CD4-positive, CD25-positive, alpha-beta regulatory T cell (primary cell): ENCODE measurements at places on chromosomes 3 and 15.

DNA sequence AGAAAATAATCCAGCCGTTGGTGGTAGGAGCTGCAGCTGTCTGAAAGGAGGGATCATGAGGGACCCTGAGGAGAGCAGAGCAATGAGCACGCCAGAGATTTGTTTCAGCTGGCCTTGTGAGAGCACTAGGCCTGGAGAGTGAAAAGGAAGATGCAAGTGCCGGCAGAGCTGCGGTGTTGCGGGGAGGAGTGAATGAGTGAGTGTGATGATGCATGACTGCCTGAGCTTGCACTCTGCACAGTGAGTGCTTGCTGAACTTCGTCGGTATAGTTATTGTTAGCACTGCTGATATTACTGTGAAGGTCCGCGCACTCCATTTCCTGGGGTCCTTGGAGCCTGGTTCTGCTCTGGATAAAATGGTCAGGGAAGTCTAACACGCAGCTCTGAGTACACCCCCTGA is 23.2 kb downstream of the EIF1B start:
- no peak for DNase-seq

DNA sequence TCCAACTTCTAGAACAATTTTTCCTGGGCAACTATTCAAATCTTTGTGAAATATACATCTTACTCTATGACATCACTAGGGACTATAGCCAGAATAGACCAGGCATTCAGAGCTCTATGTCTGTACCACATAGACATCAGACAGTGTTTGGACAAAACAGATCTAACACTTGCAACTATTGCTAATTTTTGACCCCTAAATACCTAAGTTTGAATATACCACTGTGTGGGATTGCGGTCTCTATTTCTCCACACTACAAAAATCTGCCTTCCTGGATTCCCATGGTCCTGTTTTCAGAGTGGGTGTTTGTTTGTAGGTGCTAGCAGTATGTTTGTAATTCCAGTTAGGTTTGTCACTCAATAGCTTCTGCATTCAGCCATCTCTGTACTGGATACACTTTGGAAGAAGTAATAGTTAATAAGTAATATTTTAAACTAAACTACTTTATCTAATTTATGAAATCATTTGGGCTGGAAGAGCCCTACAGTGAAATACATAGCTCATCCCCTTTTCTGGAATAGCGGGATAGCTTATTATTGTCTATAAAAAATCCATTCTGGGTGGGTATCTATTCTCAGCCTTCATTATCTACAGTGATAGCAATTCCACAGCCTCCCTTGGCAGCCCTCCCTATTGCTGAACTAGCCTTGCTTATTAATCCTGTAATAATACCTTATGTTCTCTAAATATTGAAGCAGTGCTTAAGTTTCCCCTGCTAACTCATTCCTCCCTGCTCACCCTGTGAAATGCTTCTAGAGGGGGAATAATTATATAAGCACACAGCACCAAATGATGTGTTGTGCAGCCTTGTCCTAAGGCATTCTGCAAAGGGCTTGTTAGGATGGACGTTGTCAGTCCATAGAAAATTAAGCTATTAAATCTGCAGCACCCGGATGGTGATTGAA is 49.4 kb downstream of the RBMS3 start:
- DNase-seq = no peak

GRCh38 chr3:187880441-187880840 is 135.2 kb upstream of the BCL6 start:
- no peak for DNase-seq

DNA sequence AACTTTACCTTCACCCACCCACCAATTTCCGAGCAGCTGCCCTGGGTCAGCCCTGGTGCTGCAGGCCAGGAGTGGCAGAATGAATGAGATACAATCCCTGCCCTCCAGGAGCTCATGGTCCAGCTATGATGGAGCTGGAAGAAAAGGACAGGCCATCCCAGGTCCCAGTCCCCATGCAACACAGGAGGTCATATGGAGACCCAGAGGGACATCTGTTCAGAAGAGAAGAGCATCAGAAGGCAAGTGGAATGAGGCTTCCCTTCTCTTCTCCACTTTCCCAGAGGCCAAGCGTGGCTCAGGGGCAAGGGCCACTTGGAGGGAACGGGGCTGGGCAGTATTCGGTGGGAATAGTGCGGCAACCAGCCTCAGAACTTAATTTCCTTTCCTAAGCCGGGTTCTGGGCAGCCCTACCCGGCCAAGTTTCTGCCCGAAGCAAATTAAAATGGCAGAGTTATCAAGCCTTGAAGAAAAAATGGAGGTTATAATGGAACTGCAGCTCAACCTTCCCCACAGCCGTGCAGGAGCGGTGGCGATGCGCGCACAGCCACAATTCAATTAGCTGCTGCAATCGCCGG is 35.9 kb downstream of the TLE3 start:
- DNase-seq = no peak

DNA sequence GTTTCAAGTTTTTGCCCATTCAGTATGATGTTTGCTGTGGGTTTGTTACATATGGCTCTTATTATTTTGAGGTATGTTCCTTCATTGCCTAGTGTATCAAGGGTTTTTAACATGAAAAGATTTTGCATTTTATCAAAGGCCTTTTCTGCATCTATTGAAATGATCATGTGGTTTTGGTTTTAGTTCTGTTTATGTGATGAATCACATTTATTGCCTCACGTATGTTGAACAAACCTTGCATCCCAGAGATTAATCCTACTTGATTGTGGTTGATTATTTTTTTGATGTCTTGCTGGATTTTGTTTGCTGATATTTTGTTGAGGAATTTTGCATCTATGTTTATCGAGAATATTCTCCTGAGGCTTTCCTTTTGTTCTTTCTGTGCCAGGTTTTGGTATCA is 39.4 kb downstream of the TMCO5A start:
- no peak for DNase-seq

DNA sequence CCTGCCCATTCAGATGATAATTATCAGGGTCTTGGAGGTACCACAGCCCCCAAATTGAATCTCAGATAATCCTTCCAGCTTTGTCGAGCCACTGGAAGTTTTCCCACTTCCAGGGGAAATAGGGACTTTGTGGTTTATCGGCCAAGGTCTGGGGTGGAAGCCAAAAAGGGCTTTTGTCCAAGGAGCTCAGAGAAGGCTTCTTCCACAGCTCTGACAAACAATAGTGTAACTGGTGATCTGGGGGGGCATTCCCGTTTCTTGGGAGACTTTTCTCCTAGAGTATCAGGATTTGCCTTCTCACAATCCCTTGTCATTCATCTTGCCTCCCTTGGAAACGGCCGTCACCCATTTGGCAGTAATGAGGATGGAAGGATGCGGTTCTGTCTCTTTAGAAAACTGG is 18.4 kb downstream of the SRGAP3 start:
- no peak for DNase-seq

GRCh38 chr3:30315447-30315846 is 291.0 kb upstream of the TGFBR2 start:
- no peak for DNase-seq

- DNase-seq = no peak
Measured at GRCh38 chr15:73388256-73388781, 19.6 kb upstream of the HCN4 start.

- no peak for DNase-seq
Measured at GRCh38 chr3:126438186-126438585, 37.5 kb downstream of the ZXDC start.
